ENCODE measurements at places on chromosomes 7 and 10.

DNA sequence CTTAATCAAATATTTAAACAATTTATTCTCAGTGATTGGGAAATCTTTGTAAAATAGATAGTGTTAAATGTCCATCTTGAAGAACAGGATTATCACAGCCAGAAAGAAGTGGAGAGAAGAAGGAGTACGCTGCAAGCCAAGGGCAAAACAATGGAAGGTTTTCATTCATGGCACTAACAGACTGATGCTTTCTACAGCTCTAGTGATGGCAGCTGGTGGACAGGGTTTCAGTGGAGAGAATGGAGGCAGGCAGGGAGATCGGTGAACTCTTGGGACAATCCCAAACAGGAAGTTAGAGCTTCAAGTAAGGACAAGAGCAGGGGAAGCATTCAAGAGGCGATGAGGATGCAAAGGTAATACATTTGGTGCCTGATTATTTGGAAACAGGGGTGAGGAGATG lies 207.0 kb downstream of the JAZF1 start:
- DNase-seq: no peak

GRCh38 chr7:101138213-101138870 lies 11.4 kb downstream of the SERPINE1 start:
- no peak for DNase-seq

- no peak for DNase-seq
Observed at GRCh38 chr7:18796216-18796615, 300.7 kb downstream of the HDAC9 start.

- no peak for DNase-seq
Observed at GRCh38 chr7:36391436-36392198, 2.0 kb downstream of the ANLN start.

DNA sequence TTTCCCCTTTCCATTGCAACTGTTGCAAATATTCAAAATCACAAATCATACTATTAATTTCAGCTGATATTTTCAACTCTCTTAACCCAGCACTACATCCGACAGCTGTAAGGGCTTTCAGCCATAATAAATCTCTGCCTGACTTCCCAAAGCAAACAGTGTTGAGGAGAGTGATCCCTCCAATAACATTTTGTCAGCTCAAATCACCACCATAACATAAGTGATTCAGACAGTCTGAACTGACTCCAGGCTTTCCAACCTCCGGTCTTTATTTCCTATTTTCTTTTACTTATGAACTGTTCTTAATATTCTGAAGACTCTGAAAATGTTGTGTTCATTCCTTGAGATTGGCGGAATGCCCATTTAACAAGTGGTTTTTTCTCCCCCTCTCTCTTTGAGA lies 1085.9 kb downstream of the GATA3 start:
- no peak for DNase-seq

DNA sequence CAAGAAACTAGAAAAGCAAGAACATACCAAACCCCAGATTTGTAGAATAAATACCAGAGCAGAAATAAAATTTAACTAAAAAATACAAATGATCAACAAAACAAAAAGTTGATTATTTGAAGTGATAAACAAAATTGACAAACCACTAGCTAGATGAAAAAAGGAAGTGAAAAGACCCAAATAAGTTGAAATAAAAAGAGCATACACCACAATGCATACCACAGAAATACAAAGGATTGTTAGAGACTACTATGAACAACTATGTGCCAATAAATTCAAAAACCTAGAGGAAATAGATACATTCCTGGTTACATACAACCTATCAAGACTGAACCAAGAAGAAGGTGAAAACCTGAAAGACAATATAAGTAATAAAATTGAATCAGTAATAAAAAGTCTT lies 333.4 kb downstream of the SH2D4B start:
- no peak for DNase-seq

DNA sequence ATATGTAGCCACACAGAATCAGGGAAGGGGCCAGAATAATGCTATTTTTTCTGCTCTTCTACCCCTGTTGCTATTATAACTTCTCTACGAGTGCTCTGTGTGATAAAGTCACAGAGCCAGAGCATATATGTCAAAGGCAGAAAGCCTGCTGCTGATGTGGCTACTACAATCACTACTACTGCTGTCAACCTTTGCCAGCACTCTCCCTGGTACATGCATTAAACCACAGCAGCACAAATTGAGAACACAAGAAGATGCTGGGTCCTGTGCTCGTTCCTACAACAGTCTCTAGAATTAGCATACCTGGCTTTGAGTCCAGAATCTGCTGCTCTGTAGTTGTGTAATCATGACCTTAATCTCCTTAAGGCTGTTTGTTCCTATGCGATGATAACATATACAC lies 108.6 kb downstream of the SEMA3A start:
- DNase-seq: no peak
